Activated CD4-positive, alpha-beta T cell treated with anti-CD3 and anti-CD28 coated beads, Interleukin-2, amount 50 U/mL, for 4 hours (primary cell): ENCODE measurements at places on chromosomes 5 and 9.

DNA sequence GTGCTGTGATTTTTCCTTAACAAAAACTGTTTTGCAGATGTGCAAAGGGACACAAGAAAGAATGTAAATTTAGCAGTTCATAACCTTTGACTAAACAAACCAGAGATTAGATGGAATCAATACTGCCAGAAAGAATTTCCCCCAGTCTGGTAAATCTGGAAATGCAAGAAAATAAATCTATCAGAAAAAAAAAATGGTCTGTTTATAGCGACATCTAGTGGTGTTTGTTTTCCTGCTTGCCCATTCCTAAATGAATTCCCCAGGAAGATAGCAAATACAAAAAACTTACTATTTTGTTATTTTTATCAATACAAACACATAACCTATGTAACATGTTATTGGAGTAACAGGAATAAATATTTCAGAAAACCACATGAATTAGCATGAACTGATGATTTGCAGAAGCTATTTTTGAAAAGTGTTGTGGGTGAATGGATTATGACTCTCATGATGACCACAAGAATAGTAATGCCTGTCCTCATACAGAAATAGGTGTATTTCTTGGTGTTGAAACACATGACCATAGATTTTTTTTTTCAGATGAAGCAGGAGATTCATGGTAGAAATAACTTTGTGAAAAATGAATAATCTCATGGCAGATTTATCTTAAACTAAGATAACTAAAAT, 1703.8 kb downstream of the MAT2B start:
- no peak for DNase-seq

GRCh38 chr9:7782400-7783120, 17.0 kb downstream of the DMAC1 start:
- no peak for DNase-seq

- DNase-seq, result no peak
Measured at GRCh38 chr5:174418809-174419539, 305.4 kb upstream of the MSX2 start.

DNA sequence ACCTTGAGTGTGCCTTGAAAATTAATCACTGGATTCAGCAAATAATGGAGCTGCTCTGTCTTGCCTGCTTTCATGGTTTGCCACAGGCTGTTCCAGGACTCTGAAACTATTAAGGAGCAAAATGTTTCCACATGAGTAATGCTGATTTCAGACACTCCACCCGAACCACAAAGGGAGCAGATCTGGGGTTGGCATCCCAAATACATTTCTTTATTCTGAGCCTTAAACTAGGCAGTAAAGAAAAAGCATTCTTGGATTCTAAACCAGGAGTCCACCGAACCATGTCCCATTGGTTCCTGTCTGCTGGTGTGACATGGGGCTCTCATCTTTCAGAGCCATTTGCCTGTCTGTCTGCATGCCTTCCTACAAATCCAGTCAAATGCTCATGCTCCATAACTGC, 10.1 kb upstream of the C1QTNF3 start:
- DNase-seq, result no peak

DNA sequence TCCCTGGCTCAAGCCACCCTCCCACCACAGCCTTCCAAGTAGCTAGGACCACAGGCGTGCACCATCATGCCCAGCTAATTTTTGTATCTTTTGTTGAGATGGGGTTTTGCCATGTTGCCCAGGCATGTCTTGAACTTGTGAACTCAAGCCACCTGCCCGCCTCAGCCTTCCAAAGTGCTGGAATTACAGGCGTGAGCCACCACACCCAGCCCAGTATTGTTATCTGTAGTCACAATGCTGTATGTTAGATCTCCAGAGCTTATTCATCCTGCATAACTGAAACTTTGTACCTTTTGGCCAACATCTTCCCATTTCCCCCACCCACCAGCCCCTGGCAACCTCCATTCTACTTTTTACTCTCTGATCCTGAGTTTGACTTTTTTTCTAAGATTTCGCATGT, 37.5 kb downstream of the CREBRF start:
- no peak for DNase-seq

DNA sequence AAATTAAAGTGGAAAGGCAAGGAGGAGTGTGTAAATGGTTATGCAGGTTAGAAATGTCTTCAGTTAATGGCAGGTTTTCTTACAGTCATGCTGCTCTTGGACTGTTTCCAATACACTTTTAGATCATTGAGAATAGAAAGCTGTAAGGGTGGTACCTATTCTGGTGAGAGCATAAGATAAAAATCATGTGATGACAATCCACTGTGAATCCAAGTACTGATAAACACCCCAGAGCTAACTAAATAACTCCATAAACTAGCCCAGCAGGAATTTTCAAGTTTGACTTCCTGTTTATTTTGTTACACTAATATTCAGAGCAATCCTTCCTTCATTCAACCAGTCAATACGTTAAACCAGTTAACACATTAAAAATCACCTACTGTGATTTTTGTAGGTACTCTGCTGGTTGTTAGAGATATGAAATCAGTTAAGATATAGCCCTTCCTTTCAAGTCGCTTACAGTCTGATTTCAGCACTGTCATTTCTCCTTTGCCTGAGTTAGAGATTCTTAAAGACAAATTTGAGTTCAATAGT, 22.6 kb downstream of the VCAN start:
- DNase-seq, result no peak

GRCh38 chr5:91641730-91642350, 258.7 kb upstream of the ARRDC3 start:
- DNase-seq, result no peak

DNA sequence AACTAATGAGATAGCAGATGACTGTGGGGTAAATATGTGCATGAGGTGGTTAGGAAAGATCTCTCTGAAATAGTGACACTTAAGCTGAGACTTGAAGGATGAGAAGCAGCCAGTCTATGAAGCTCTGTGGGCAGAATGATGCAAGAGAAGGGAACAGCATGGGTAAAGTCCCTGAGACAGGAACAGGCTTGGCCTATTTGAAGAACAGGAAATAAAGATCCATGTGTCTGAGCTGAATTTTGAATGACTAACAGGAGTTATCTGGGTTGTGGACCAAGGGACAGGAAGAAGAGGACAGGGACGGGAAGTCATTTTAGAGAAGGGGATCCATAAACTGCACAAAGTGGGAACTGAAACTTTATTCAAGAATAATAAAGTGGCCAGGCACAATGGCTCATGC, 25.6 kb upstream of the HMGCS1 start:
- DNase-seq, result no peak

DNA sequence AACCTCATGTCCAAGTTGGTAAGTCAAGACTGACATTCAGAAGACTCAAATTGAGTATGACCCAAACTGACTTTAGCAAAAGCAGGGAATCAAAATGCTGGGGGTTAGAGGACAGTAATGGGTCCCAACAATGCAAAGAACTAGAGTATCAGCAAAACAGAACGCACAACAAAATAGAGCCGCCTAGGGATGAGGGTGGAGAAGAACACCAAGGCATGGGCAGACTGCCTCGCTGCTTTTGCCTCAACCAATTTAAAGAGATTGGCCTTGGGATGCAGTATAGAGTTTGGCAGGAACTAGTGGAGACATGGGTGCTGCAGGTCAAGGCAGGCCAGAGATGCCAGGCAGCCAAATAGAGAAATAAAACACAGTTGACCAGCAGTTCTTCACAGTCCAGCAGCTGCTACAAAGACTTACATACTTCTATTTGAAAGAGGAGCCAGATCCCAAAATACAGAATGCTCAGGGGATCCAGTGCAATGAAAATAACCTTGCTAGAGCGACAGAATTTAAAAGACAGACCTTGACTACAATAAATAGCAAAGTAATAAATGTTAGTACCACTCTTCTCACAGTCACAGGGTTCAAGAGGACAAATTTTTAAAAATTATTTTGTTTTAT, 83.9 kb upstream of the NIPBL start:
- DNase-seq, result no peak
